ENCODE measurements at places on chromosomes 7 and 10. TPM values are rescaled to one million over a fixed set of nuclear protein-coding genes. Genes with fewer than 3 reads are reported as not detected.

SFMBT2 gene
- total RNA-seq: 12.3 TPM

MALRD1 gene
- total RNA-seq: not detected

SPDYE9 gene
- total RNA-seq: not detected

NRG3 gene
- 1.1 TPM for total RNA-seq

CTAGE8 gene
- total RNA-seq: 1.8 TPM

MACROH2A2 gene
- 8.0 TPM for total RNA-seq

ADAM22 gene
- 6.1 TPM for total RNA-seq

FAM237B gene
- total RNA-seq: not detected

- no peak for DNase-seq
Measured at GRCh38 chr7:50768485-50769474, 13.9 kb downstream of the GRB10 start.

DNA sequence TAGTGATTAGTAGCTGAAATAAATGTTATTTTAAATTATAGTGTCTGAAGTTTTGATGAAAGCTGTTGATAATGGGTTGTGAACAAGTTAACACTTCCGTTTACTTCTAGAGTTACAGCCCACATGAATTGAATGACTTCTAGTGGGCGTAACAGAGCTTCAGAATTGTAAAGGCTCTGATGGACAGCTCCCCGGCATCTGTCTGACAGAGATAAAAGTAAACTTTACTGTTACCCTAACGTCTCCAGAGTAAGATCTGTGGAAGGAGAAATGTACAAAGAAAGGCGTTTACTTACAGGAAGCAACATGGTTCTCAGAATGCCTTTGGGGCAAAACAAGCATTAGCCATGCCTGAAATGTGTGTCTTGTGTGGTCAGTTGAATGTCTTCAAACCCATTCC is 124.4 kb downstream of the ADARB2 start:
- no peak for DNase-seq

DNA sequence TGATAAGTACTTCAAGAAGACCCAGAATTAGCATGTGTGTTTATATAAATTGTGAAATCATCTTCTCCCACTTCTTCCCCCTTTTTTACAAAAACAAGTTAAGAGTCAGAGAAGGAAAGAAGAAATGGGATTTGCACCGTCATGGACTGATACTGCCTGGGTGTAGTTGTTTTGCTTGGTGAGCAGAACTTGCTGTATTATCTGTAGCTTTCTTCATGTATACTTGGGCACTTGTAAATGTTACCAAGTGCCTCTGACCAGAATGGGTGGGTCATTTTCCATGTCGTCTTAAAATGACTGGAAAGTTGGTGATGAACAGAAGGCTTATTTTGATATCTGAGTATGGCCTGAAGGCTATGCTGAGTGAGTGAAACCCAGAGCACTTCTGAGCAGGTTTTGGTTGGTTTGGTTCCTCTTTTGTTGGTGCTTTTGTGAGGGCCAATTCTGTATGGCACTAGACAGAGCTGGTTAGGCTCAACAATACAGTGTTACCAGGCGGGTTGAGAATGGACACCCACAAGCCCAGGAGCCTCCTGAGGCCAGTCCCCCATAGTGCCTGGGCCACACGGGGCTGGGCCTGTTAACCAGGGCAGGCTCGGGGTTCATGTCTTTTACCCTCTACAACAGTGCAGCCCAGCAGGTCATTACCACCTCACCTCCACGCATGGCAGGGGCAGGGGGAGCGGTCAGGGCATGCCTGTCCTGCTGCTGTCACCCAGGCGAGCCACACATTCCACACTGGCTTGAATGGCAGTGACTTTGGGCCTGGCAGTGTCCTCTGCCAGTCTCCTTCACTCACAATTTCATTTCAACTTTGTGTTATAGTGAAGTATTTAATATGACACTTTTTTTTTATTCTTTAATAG is 115.1 kb downstream of the CCNY start:
- no peak for DNase-seq

GRCh38 chr7:92836489-92836999 is at the start of gene CDK6:
CDK6 (minus strand) TSS chr7:92836573; CDS start chr7:92833323, 3,250 bp downstream.
- peak; percentile 25 for DNase-seq

GRCh38 chr7:28774261-28774988 is 183.7 kb downstream of the TRIL start:
- no peak for DNase-seq

DNA sequence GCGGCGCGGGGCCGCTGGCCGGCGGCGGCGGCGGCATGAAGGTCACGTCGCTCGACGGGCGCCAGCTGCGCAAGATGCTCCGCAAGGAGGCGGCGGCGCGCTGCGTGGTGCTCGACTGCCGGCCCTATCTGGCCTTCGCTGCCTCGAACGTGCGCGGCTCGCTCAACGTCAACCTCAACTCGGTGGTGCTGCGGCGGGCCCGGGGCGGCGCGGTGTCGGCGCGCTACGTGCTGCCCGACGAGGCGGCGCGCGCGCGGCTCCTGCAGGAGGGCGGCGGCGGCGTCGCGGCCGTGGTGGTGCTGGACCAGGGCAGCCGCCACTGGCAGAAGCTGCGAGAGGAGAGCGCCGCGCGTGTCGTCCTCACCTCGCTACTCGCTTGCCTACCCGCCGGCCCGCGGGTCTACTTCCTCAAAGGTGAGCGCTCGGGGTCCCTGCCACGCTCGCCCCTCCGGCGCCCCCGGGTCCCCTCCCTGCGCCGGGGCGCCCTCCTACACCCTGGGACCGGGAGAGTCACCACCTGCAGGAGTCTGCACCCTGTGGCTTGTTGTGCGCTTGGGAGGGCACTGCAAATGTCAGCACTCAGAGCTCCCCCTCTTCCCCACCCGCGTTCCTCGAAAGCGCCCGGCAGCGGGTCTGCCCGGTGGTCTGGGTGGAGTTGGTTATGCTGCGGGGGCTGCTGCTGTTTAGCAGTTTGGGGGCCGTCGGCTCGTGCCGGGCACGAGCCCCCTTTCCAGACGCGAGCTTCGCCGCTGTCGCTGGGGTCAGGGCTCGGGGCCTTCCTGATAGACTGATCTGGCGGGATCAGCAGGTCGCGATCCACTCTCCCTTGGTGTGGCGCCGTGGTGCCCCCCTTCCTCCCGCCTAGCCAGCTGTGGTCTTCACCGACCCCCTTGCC is 627 bp downstream of the DUSP5 start:
- DNase-seq: no peak

- DNase-seq: no peak
Measured at GRCh38 chr7:382043-382400, 92.1 kb downstream of the FOXL3 start.

GRCh38 chr10:100826983-100827818 is 81.8 kb downstream of the PAX2 start:
- DNase-seq: no peak

GRCh38 chr7:22090107-22090506 is 144.4 kb upstream of the CDCA7L start:
- DNase-seq: no peak

- DNase-seq: no peak
Measured at GRCh38 chr7:56046721-56047445, 4.4 kb downstream of the PSPH start.

GRCh38 chr10:48836605-48837004 is 103.0 kb downstream of the LRRC18 start:
- DNase-seq: no peak

DNA sequence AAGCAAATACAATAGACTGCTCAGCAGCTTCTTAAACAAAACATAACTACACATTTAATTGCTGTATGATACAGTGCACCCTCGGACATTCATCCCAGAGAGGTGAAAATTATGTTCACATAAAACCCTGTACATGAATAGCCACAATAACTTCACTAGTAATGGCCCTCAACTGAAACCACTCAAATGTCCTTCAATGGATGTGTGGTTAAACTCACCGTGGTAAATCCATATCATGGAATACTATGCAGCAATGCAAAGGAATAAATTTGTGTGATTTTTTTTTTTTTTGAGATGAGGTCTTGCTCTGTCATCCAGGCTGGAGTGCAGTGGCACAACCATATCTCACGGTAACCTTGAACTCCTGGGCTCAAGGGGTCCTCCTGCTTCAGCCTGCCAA is 252.7 kb downstream of the TCERG1L start:
- no peak for DNase-seq

DNA sequence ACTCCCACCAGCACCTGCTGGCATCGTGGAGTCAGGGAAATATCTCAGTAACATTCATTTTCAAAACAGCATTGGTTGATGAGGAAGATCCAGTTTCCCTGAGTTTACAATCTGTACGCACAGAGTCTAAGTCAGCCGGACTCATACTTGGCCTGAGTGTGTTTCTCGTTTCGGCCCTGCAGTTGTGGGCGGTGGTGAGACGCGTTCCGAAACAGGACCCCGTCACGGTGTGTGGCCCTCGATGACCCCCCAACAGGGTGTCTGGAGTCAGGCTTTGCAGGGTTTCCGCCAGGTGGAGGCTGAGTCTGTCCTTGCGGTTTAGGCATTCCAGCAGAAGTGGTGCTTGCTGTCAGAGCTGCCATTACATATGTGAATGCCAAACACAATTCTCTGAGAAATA is 317.5 kb downstream of the DNAJB6 start:
- no peak for DNase-seq

DNA sequence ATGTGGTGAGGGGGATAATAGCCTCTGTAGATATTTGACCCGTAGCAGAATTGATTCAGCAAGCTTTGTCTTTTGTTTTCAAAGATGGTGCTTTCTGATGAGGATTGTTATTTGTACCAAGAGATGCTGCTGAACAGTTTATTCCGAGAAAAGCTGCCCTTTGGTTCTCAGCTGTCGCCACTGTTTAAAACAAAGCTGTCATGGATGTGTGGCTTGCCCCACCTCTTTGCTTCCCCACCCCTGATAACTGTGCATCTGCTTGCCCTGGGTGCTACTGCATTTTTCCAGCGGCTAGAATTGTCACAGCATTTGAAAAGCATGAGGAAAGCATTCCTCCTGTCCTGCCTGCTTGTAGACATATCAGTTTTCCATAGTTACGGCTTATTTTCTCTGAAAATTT is 226.9 kb upstream of the CSTF2T start:
- DNase-seq: no peak

- no peak for DNase-seq
Measured at GRCh38 chr7:154372011-154372601, 319.9 kb downstream of the DPP6 start.

Data from tibial nerve (tissue), 4 donors.